ENCODE measurements at places on chromosomes 2 and 18.

- no peak for DNase-seq
Observed at GRCh38 chr18:49645841-49646351, 84.0 kb downstream of the LIPG start.

- DNase-seq, result no peak
Observed at GRCh38 chr18:9578306-9578705, 36.1 kb downstream of the PPP4R1 start.

DNA sequence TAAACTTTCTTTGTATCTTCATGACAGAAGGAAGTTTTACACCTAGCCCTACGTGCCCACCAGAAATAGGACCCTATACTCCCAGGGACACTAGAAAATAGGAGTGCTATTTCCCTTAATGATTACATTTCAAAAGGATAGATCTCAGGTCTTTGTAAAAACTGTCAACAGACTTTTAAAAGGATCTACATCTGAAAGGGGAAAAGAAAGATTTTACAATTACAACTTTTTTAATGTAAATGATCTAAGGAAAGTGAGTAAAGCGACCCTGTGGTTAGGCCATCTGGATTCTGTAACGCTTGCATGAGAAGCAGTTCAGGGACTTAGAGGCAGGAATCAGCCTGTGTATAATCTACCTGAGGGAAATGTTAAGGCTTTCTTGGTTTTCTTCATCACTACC, 431.8 kb upstream of the MC4R start:
- no peak for DNase-seq

GRCh38 chr18:10062302-10063300, 148.8 kb downstream of the VAPA start:
- DNase-seq, result no peak

GRCh38 chr2:113091231-113091896, 23.6 kb downstream of the IL1F10 start:
- DNase-seq, result no peak

- no peak for DNase-seq
Observed at GRCh38 chr2:73999881-74000597, 15.3 kb downstream of the TET3 start.

DNA sequence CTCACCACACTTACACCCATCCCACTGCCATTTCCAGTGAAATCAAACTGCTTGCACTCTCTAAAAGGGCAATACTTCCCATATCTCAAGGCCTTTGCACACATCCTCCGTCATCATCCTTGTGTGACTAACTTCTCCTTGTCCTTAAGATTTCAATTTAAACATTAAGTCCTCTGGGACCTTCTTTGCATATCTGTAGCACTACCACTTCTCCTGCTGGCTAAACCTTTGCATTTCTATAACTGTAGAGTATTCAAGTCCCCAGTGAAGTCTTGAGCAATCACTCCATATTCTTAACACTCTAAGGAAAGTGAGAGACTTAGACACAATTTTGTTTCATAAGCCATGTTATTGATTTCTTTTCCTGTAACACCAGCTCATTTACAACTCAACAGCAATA, 136.8 kb upstream of the EPHA4 start:
- no peak for DNase-seq

DNA sequence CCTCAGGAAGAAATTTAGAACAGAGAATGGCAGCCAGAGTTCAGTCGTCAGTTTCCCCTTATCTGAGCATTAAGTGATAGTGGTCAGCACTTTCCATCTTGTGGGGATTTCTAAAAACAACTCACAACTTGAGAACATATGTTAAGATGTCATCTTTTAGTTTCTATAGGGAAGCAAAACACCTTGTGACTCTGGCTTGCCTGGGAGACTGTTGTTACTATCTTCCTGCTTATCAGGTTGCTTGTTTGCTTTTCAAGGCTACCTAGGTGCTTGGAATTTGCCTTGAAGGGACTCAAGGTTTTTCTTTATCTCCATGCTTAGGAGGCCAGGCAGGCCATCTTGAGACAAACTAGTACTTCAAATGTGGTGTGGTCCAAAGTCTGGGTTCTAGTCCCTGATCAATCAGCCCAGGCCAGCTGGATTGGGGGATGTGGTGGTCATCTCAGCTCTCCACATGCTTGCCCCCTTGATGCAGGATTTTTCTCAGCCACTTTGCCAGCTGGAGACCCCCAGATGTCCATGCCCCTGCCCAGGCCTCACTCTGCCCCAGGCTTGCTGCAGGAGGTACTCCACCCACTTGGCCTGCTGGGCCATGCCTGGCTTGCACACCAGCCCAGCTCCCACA, 125.9 kb downstream of the LYPD1 start:
- no peak for DNase-seq

DNA sequence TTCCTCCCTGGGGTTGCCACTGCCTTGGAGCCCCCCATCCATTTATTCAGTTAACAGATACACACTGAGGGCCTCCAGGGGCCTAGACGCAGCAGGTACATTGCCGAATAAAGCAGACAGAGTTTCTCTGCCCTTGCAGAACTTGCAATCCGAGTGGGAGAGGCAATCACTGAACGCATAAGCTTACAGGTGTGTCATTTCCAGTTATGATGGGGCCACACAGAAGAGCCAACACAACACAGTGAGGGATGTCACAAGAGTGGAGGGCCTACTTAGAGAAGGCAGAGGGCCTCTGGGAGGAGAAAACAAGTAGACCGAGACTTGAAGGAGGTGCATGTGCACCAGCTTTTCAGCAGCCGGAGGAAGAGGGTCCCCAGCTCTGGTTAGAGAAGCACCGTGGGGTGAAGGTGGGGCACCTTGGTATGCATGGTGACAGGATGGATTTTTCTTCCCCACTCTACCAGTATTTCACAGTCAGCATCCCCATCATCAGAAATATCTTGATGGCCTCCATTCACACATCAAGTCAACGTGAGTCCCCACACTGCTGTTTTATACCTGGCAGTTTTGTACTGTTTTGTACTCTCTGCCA, 150.9 kb downstream of the SMAD7 start:
- no peak for DNase-seq

- DNase-seq, result no peak
Observed at GRCh38 chr18:13376841-13377351, 158.3 kb downstream of the LDLRAD4 start.

- DNase-seq, result no peak
Observed at GRCh38 chr18:63237881-63238692, 81.5 kb downstream of the BCL2 start.

DNA sequence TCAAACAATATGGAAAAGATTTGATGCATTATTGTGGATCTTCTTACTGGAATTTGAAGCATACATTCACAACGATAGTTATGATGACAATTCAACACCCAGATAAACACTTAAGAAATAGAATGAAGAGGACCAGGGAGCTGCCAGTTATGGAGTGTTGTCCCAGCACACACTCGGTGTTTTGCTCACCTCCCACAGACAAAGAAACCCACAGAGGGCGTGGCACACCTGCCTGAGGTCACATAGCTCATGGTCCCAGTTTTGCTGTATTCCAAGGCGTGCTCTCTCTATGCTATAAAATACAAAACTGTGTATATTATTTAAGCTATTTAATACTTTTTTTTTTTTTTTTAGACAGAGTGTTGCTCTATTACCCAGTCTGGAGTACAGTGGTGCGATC, 31.1 kb downstream of the EFR3B start:
- DNase-seq, result no peak

- DNase-seq, result no peak
Observed at GRCh38 chr2:171266102-171266501, 105.4 kb upstream of the TLK1 start.

All from NCI-H1048 (cell line).